ENCODE measurements at places on chromosomes 13 and 19. TPM values are rescaled to one million over a fixed set of nuclear protein-coding genes. Genes with fewer than 3 reads are reported as not detected.
A peak's percentile ranks its signal among the peaks of the same experiment; 100 is the strongest.

FGF14 gene
- total RNA-seq: not detected

DNA sequence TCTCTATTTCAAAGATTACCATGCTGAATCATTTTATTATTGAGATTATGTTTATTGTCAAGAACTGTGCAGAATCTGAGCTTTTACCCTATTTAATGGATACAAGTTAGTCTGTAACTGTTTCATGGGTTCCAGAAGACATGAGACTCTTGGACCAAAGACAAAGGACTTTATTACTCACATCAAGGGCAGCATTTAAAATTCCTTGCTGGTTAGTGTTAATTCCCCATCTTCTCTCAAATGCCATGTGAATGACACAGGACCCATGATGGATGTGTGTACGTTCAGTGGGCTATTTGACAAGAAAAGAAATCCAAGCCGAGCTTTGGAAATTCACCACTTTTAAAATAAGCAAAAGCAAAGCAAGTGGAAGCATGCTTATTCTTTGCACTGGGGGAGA is 139.9 kb downstream of the PCDH20 start:
- no peak for DNase-seq

ZNF563 gene
- 2.8 TPM for total RNA-seq

- no peak for DNase-seq
Measured at GRCh38 chr13:83340170-83340569, 542.1 kb downstream of the SLITRK1 start.

DNA sequence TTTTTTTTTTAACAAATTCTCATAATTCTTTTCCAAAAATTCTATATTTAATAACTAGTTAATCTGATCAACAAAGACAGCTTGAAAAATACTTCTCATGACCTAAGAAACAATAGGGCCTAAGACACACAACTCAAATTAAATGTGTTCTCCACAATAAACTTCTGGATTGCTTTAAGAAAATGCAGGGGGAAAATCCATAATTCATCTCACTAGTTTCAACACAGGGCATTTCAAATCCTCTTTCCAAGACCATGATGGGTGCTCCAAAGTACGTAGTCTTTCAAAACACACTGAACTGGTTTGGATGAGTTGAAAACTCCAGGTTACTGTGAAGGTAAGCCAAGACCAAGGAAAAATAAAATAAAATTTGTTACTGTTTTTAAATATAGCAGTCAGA is 62.6 kb downstream of the DCLK1 start:
- no peak for DNase-seq

ADM5 gene
- total RNA-seq: 1.4 TPM

GRCh38 chr13:51523082-51523518 is 61.2 kb upstream of the WDFY2 start:
- DNase-seq: peak; percentile 18

DNA sequence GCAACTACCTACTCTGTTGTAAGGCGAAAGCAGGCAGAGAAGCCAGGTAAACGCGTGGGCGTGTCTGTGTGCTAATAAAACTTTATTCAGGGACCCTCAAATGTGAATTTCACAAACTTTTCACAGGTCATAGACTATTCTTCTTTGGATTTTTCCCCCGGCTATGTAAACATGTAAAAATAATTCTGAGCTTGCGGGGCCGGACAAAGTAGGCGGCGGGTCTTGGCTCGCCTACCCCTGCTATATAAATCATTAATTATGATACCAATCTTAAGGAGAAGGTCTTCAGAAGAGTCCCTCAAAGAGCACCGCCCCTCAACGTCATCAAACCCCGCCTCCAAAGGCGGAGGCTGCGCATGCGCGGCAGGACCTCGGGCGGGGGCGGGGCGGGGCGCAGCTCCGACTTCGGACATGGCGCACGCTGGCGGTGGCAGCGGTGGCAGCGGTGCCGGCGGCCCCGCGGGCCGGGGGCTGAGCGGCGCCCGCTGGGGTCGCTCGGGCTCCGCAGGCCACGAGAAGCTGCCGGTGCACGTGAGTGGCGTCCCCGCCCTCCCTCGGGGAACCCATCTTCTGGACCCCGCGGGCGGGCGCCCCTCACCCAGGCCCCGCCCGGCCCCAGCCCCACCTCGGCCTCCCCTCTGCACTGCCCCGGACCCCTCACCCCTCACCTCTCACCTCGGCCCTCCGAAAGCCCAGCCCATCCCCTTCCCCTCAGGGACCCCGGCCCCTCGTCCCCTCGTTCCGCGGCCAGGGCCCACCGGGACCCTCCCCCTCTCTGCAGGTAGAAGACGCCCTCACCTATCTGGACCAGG is at the start of gene SIN3B:
Gene SIN3B (plus strand): TSS at position 389 of the 812 bp plus-strand sequence. CDS start 23 bp downstream, at position 412.
- DNase-seq: peak; percentile 69

KLHL1 gene
- total RNA-seq: not detected

DNA sequence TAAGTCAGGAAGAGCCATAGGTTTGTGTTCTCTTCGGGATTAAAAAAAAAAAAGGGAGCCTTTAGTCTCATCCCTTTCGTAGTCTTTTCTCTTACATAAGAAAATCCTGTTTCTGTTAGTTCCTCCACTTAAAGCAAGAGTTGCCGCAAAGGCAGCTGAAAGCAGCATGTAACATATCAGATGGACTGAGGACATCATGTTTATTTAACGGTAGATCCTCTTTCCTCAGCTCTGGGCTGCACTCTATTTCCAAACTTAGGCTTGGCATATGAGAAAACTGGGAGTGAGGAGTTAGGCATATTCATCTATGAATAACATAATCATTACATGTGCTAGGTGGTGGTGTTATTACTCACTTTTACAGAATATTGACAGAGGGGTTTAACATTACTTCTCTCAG is 391.2 kb downstream of the KLF12 start:
- no peak for DNase-seq
